Epithelial cell of proximal tubule (primary cell): ENCODE measurements at places on chromosomes 5 and 9. TPM values are rescaled to one million over a fixed set of nuclear protein-coding genes. Genes with fewer than 3 reads are reported as not detected.

GRCh38 chr5:160097991-160098390 is 21.3 kb downstream of the PWWP2A start:
- DNase-seq, result no peak

- no peak for DNase-seq
These were observed 87.6 kb downstream of the SEMA6A start for GRCh38 chr5:116487045-116487444.

PPIC gene
- total RNA-seq, result 24.2 and 25.0 TPM in 2 replicates

GRCh38 chr5:154757814-154758406 is 2.7 kb downstream of the LARP1 start:
- DNase-seq, result peak; percentile 79

PDZD2 gene
- 1.8 and 8.4 TPM in 2 replicates for total RNA-seq

GRCh38 chr5:146466521-146467349 is 19.6 kb downstream of the TCERG1 start:
- DNase-seq, result no peak

- DNase-seq, result no peak
These were observed 56.3 kb upstream of the GPBP1 start for GRCh38 chr5:57117596-57117995.

EXOSC3 gene
- total RNA-seq, result 73.7 and 77.7 TPM in 2 replicates

DNA sequence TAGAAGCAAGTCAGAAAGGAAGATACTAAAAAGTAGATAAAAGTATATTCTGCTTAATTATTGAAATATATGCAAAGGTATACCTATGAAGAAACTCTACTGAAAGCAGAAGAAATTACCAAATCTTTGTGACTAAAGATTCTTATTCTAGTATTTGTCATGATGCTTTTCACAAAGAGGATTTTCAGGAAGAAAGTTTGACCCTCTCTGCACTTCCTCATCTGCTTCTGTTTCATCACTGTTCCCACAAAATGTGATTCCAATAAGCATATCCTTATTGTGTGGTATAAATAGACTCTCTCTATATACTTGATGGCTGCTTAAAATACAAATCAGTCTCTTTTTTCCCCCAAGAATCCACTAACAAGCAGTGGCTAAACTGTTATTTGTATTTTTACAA is 2139.6 kb upstream of the ACO1 start:
- no peak for DNase-seq

GRCh38 chr9:21016701-21017491 is 14.5 kb downstream of the HACD4 start:
- DNase-seq, result no peak

GRCh38 chr9:126207256-126207655 is 119.4 kb upstream of the MVB12B start:
- no peak for DNase-seq

GRCh38 chr5:176697267-176697933 is 50.1 kb downstream of the TSPAN17 start:
- no peak for DNase-seq

GRCh38 chr5:142727735-142728047 is 41.8 kb upstream of the FGF1 start:
- DNase-seq, result no peak

DNA sequence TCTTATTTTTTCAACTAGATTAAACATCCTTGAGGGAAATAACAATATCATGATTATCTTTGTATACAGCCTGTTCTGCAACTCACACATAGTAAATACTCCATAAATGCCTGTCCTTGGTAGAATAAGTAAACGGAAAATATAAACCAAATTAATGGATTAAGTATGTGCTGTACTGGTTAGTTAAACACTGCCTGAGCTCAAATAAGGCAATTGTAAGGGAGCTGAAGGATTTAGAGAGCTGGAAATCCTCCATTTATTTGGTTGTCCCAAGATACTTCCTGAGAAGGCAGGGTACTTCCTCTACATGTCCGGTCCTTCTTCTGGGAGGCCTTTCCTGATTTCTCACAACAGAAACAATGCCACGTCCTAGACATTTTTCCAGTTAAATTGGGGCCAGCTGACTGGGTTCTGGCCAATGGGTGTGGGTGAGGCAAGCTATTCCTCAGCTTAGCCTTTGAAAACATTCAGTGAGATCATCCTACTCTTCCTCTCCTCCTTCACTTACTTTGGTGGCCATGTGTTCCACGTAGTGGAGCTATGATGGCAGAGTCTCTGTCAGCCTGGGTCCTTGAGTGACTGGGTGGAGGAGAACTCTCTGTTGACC is 8.5 kb upstream of the C1QTNF3 start:
- no peak for DNase-seq

GRCh38 chr5:166581826-166582225 is 1709.6 kb upstream of the WWC1 start:
- DNase-seq, result peak; percentile 33

DNA sequence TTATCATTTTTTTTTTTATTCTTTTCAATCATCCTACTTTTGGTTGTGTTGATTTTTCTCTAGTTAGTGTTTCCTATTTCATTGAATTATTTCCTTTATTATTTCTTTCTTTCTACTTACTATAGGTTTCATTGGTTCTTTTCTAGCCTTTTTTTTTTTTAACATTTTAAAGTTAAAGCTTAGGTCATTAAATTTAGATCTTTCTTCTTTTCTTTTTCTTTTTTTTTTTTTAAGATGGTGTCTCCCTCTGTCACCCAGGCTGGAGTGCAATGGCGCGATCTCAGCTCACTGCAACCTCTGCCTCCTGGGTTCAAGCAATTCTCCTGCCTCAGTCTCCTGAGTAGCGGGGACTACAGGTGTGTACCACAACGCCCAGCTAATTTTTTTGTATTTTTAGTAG is 43.0 kb upstream of the PPP2CA start:
- DNase-seq, result no peak

DNA sequence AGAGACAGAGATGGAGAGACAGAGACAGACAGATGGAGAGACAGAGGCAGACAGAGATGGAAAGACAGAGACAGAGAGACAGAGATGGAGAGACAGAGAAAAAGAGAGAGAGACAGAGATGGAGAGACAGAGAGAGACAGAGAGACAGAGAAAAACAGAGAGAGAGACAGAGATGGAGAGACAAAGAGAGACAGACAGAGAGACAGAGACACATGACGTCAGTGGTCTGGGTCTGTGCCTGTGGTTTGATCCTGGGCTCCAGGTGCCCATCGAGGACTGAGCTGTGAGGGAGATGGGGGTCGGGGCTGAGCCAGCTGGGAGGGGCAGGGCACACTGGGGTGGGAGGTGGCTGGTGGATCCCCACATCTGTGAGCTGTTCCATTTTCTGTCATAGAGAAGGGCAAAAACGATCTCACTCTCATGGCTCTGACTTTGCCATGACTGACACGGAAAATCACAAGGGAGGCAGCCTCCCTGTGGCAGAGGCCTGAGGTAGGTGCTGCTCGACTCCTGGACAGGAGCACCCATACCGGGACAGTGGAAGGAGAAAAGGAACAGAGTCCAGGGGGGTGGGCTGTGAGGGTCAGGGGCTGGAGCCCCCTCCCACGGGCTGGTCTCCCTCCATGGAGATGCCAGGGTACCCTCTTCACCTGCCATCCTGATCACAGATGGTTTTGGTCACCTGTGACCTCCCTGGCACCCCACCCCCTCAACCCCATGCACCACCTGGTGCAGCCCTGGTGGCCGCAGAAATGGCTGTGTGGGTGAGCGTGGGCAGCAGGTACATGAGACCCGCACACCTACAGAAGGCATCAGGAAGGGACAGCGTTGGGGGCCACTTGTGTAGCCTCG is 28.8 kb downstream of the GLT6D1 start:
- DNase-seq, result no peak

IL5 gene
- total RNA-seq, result not detected in 2 replicates

- DNase-seq, result no peak
These were observed 108.3 kb downstream of the FAM174A start for GRCh38 chr5:100643473-100643872.

- no peak for DNase-seq
These were observed 42.2 kb downstream of the GNAQ start for GRCh38 chr9:77989458-77989857.

DNA sequence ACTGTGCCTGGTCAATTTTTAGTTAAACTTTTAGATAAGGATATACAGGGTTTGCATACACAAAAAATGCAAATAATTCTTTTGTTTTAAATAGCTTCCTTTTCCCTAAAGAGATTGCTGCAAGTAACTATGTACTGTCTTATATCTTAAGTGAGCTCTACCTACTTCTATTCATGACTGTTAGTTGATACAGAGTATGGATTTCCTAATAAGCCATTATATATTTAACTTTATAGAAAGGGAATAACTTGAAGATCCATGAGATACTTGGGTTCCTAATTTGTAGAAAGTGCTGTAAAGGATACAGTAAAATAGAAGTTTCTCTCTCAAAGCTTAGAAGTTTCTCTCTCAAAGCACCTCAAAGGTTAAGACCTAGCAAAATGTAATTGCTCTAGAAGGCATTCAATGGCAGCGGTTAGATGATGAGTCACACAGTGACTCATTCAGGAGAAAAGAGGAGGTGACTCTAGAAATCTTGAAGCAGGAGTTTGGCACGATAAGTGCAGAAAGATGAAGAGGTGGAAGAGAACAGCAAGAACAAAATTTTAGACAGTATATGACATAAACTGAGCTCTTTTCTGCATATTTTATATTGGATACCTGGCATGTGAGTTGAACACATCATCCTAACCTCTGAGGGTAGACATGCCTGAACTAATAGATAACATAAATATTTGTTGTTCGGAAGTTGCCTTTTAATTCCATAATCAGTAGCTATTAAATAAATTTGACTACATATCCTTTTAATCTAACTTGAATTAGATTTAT is 5.5 kb upstream of the DNAJC21 start:
- DNase-seq, result peak; percentile 56

STPG3 gene
- not detected in 2 replicates for total RNA-seq

PCDHGC4 gene
- total RNA-seq, result 0.07 and 0.46 TPM in 2 replicates

- no peak for DNase-seq
These were observed 109.5 kb upstream of the SLC28A3 start for GRCh38 chr9:84450029-84450428.

GRCh38 chr9:68547417-68547816 is 6.7 kb upstream of the TMEM252 start:
- DNase-seq, result no peak

DNA sequence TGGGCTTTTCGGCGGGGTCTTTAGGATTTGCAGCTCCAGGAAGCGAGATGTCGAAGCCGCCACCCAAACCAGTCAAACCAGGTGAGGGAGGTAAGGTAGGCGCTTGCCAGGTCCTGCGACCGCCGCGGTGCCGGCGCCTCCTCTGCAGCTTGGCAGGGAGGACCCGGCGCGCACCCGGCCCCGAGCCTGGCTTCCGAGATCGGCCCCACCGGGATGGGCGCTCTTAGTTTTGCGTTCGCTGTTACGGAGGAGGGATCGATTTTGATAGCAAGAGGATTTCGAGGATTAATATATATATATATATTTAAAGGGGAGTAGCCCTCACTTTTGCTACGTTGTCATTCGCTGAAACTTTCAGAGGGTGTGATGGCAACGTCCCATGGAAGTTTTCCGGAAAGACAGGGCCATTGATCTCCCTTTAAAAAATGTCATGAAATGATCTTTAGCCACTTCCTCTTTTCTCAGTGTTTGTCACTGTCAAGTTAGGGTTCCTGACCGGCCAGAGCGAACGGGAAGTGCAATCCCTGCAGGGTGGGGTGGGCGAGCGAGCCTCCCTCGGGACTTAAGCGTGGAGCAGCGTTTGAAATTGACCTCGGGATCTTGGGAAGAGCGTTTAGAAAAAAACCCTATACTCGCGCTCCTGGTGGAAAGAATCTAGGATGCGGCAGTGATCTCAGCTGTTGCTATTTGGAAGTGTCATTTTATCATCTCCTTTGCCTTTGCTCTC is 495 bp downstream of the OSTF1 start:
- DNase-seq, result no peak

MZB1 gene
- total RNA-seq, result not detected in 2 replicates

DNA sequence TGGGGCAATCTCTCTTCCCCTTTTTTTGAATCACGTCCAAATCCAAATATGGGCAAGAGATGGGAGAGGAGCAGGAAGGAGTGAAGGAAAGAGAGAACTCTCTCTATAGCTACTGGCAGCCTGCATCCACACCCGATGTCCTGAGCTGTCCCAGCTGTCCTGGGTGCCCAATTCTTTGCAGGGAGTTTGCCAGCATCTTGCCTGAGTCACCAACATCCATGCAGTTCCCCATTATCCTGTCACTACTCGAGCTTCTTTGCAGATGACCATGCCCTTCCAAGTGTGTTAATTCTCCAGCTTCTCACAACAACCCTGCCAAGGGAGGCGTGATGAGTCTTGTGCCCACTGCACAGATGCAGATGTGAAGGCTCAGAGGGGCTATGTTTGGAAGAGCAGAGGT is 127.1 kb downstream of the NSG2 start:
- no peak for DNase-seq

DNA sequence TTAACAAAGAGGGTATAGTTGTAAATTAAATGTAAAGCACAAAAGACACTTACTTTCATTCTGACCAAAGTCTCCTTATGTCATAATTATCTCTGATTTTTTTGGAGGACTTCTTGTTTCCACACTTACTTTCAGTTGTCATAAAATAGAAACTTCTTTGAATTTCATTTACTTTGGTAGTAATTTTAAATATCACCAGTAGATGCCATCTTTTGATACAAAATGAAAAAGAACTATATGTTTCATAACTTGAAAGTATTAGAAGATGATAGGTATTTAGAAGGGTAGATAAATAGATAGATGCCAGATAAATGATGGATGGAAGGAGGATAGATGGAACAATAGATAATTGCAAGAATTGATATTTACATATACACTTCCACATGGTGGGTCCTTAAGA is 1865.3 kb upstream of the CDH9 start:
- no peak for DNase-seq

DNA sequence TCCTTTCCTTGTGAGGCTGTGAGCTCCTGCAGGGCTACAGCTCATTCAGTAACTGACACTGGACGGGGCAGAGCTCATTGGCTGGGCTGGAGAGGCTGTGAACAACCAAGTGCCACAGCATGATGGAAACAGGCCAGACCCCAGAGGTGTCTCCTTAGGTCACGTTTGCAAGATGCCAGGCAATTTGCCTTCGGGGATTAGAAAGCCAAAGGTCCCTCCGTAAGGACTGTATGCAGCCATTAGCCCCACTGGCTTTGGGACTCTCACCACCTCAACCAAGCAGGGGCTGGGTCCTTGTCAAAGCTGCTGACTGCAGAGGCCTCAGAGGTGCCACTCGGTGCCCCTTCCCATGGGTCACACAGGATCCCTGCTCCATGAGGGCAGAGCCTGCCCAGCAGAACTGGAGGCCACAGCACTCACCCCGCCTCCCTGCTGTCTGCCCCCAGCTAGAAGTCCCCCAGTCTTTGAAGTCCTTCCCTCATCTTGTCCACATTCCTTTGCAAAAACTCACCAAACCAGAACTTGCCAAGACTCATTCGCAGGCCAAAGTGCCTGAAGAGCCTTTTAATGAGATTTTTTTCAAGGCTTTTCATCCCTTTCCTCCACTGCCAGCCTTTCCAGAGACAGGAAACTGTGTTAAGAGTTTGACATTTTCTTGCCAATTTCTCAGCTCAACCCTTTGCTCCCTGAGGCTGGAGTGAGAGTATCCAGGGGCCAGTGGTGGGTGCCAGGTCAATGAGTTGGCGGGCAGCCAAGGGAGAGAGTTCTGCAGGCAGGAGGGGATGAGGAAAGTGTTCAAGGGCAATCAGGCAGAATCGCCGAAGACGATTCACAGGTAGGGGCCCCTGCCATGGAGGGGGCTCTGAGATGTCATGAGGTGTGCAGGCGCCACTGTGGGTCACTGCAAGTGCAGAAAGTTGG is 39.7 kb upstream of the SLC25A51 start:
- peak; percentile 65 for DNase-seq
